ENCODE measurements at places on chromosomes 16 and 17. TPM values are rescaled to one million over a fixed set of nuclear protein-coding genes. Genes with fewer than 3 reads are reported as not detected.

CD300H gene
- total RNA-seq: not detected

RRAD gene
- 0.27 TPM for total RNA-seq

IL21R gene
- total RNA-seq: not detected

AOC2 gene
- 0.80 TPM for total RNA-seq

EMP2 gene
- total RNA-seq: 37.6 TPM

WWP2 gene
- 36.3 TPM for total RNA-seq

C17orf50 gene
- not detected for total RNA-seq

IL4R gene
- 34.2 TPM for total RNA-seq

AURKB gene
- 66.0 TPM for total RNA-seq

KRTAP1-3 gene
- not detected for total RNA-seq

ZNF688 gene
- total RNA-seq: 4.5 TPM

TLCD2 gene
- total RNA-seq: 1.6 TPM

CCDC144A gene
- 8.9 TPM for total RNA-seq

KRT33B gene
- not detected for total RNA-seq

KRTAP4-5 gene
- total RNA-seq: not detected

KRTAP4-2 gene
- not detected for total RNA-seq

KRTAP3-2 gene
- total RNA-seq: not detected

CDH13 gene
- 59.2 TPM for total RNA-seq

PRPSAP2 gene
- 35.6 TPM for total RNA-seq

TP53TG3B gene
- not detected for total RNA-seq

CCL4 gene
- total RNA-seq: not detected

PHKG2 gene
- 22.1 TPM for total RNA-seq

CDRT15L2 gene
- total RNA-seq: not detected

ANKFN1 gene
- 1.2 TPM for total RNA-seq

NEUROD2 gene
- total RNA-seq: not detected

C17orf113 gene
- 0.07 TPM for total RNA-seq

MT1M gene
- 2.4 TPM for total RNA-seq

NOB1 gene
- total RNA-seq: 48.4 TPM

CCL22 gene
- total RNA-seq: not detected

DNAH9 gene
- under 0.01 TPM for total RNA-seq

TMEM132E gene
- total RNA-seq: not detected

ZNF213 gene
- 6.6 TPM for total RNA-seq

PRDM7 gene
- total RNA-seq: not detected

GNGT2 gene
- total RNA-seq: 3.2 TPM

AIPL1 gene
- not detected for total RNA-seq

BRD7 gene
- total RNA-seq: 56.4 TPM

SLFN14 gene
- not detected for total RNA-seq

SDR42E1 gene
- total RNA-seq: 0.65 TPM

CHST5 gene
- total RNA-seq: not detected

TBX6 gene
- 0.27 TPM for total RNA-seq

HID1 gene
- 14.9 TPM for total RNA-seq

CACNA1G gene
- not detected for total RNA-seq

C16orf78 gene
- not detected for total RNA-seq

SLC12A3 gene
- not detected for total RNA-seq

PHOSPHO1 gene
- total RNA-seq: not detected

HOXB8 gene
- 2.9 TPM for total RNA-seq

VAT1L gene
- total RNA-seq: 2.4 TPM

SOX15 gene
- not detected for total RNA-seq

NOMO2 gene
- total RNA-seq: 131 TPM

SLC13A2 gene
- total RNA-seq: not detected

THOC6 gene
- total RNA-seq: 27.9 TPM

GPRC5B gene
- total RNA-seq: 23.5 TPM

MT3 gene
- total RNA-seq: not detected

SLC52A1 gene
- total RNA-seq: 0.07 TPM
